Stimulated activated CD4-positive, alpha-beta T cell treated with anti-CD3 and anti-CD28 coated beads, Interleukin-2, amount 100 ng/mL, for 24 hours (primary cell): ENCODE measurements at places on chromosomes 1 and 21.

- DNase-seq: no peak
Measured at GRCh38 chr1:10328180-10328963, 70.5 kb upstream of the PGD start.

GRCh38 chr21:16004523-16004922 lies 274.7 kb downstream of the USP25 start:
- DNase-seq: no peak

DNA sequence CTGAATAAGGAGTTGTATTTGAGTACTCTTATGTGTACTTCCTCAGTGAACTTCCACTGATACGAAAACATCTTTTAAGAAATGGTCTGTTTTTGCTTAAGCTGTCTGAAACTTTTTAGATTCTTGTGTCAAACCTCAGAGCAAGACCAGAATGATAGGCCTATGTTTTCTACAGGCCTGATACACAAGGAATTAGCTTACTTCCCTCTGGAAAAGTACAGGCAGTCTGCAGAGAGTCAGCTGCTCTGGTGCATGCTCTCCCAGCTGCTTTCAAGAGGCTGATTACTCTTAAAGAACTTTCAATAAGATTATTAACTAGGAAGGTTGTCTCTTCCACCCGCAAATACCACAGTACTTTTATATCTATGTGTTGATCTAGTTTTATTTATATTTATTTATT lies 9.5 kb downstream of the SNX27 start:
- DNase-seq: no peak

GRCh38 chr1:55820501-55820900 lies 605.3 kb upstream of the USP24 start:
- DNase-seq: no peak

DNA sequence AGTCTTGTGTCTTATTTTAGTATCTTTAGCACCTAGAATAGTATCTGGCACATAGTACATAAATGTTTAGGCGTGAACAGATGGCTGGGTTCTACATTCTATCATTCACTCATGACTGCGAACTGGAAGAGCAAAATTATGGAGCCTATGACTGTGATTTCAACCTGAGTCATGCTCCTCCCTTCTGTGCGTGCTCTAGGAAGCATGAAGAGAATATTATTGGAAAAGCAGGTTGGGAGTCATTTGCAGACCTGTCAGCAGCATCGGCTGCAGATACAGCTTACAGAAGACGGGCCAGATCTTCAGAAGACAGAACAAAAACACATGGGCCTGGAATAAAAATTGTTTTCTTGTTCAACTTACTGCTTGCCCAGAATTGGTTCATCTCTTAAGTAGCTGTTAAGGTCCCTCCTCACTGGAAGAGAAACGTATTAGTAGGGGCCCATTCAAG lies 344.0 kb upstream of the USP24 start:
- no peak for DNase-seq

GRCh38 chr1:230173187-230173975 lies 106.3 kb downstream of the GALNT2 start:
- DNase-seq: no peak
